ENCODE measurements at places on chromosomes 1 and 21.

DNA sequence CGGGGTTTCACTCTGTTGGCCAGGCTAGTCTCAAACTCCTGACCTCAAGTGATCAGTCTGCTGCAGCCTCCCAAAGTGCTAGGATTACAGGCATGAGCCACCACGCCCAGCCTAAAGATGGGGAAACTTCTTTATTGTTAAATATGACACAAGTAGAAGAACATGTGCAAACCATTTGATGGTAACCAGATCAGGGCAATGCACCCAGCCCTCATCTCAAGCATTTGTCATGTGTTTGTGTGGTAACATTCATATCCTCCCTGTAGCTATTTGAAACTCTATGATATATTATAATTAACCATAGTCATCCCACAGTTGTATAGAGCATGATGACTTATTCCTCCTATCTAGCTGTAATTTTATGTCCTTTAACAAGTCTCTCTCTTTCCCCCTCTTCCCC, 119.5 kb upstream of the TMPRSS2 start:
- DNase-seq: no peak

- peak; percentile 10 for DNase-seq
Measured at GRCh38 chr1:97919585-97920261, 1.1 kb downstream of the DPYD start.

DNA sequence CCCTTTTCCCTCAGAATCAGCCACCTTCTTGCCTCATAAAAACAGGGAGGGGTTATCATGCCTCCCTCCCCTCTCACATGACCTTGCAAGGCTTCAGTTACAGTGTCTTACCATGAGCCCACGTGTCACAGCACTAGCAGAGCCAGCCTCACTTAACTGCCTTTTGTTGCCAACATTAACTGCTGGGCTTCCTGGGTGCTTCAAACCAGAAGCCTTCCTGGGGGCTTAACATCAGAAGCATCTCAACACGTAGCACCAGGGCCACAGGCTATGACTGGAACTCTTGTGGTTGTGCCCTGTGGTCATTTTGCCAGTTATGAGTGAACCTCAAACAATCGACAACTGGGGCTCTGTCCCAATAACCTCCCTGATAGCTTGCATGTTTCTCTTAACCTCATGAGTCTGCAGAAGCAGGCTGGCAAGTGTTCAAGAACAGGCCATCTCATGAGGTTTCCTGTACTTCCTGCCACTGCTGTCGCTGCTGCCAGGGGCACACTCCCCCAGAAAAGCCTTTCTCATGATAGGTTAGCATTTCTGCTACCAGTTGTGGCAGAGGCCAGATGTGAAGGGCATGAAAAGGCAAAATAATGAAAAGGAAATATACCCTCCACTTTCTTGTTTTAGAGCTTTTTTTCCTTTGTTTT, 132.2 kb downstream of the GLUL start:
- no peak for DNase-seq

DNA sequence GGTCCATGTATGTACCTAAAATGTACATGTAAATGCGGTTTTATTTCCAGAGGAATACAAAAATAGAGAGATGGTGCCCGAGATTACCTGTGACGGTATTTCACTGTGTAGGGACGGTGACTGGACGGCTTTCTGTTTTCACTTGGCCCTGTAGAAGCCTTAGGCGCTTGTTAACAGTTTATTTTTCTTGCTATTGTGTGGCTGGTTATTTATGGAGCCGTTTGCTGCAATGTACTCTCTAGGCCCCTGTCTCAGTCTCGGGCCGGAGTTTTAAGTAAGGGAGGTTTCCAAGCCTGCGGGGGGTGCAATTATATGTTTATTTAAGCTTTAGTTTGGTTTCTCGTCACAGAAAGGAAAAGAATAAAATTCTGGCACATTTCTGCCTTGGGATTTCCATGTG, 413 bp downstream of the EFCAB7 start:
- DNase-seq: peak; percentile 3

DNA sequence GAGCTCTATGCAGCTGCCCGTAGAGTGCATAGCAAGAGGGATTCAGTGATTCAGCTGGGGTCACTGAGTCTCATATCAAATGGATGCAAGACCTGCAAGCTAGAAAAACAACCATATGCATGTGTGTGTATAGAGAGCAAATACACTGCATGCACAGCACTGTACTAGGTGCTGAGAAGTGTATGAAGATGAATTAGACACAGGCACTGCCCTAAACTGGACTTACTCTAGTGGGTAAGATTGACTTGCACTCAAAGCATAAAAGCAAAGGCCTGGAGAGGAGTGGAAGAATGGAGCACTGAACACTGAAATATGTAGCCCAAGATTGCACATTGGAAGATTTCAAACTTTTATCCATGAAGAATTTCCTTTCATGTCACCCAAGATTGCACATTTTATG, 5.5 kb upstream of the GBP1 start:
- no peak for DNase-seq

GRCh38 chr1:204368996-204369726, 9.4 kb upstream of the PLEKHA6 start:
- DNase-seq: no peak

GRCh38 chr1:12531179-12531499, 86.9 kb downstream of the DHRS3 start:
- DNase-seq: no peak

DNA sequence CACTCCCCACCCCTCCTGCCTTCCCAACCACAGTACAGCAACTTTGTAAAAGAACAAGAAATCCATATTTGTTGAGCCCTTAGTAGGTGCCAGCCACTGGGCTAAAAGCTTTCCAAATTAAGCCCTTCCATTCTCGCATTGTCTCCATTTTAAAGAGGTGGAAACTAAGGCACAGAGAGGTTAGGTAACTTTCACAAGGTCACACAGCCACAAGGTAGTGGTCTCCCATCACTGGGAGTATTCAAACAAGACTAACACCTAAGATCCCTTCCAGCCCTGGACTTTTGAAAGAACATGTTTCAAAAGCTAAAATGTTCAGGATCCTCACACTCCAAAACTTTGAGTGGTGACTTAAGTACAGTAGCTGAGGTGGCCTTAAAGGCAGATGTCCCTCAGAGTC, 3.2 kb downstream of the SDC3 start:
- DNase-seq: no peak

GRCh38 chr1:216420263-216420662, 3.0 kb downstream of the USH2A start:
- no peak for DNase-seq

DNA sequence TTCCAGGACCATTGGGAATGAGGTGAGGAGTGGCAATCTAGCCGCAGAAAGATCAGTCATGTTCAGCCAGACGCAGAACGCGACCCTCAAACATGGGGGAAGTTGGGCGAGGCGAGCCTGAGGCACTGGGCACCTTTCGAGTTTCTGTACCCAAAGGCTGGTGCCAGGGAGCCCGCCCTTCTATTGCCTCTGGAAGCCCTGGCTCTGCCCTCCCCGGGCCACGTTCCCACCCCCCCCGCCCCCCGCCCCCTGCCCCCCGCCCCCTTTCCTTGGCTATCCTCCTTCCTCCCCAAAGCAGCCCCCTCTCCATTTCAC, 2.2 kb upstream of the ZBTB7B start:
- no peak for DNase-seq

- no peak for DNase-seq
Measured at GRCh38 chr1:26213335-26213905, 20.6 kb upstream of the CEP85 start.
